SJSA1 (cell line): ENCODE measurements at places on chromosomes 11 and 22. TPM values are rescaled to one million over a fixed set of nuclear protein-coding genes. Genes with fewer than 3 reads are reported as not detected.

GRCh38 chr22:27063406-27063805 lies 406.0 kb downstream of the MIAT start:
- H3K4me1 ChIP-seq = no peaks in the 10 kb centered on the region
- H3K4me3 ChIP-seq = no peak overlapping the region
- H3K36me3 ChIP-seq = no peaks in the 10 kb centered on the region
- DNase-seq = no peak
- H3K27me3 ChIP-seq = 0 out of 2 replicates have a peak, but pooled peaks cover 7% of the 10 kb centered on the region
- no peak overlapping the region for H3K27ac ChIP-seq

- peak overlapping the region; percentile 21; the same call in 1 of the 2 replicates for H3K27ac ChIP-seq
- peak; percentile 38 for DNase-seq
- H3K36me3 ChIP-seq = no peaks in the 10 kb centered on the region
- no peaks in the 10 kb centered on the region for H3K27me3 ChIP-seq
- H3K4me1 ChIP-seq = peaks cover 4% of the 10 kb centered on the region; the same call in 1 of the 2 replicates
Measured at GRCh38 chr11:77361184-77361583, 59.7 kb upstream of the GDPD4 start.

DNA sequence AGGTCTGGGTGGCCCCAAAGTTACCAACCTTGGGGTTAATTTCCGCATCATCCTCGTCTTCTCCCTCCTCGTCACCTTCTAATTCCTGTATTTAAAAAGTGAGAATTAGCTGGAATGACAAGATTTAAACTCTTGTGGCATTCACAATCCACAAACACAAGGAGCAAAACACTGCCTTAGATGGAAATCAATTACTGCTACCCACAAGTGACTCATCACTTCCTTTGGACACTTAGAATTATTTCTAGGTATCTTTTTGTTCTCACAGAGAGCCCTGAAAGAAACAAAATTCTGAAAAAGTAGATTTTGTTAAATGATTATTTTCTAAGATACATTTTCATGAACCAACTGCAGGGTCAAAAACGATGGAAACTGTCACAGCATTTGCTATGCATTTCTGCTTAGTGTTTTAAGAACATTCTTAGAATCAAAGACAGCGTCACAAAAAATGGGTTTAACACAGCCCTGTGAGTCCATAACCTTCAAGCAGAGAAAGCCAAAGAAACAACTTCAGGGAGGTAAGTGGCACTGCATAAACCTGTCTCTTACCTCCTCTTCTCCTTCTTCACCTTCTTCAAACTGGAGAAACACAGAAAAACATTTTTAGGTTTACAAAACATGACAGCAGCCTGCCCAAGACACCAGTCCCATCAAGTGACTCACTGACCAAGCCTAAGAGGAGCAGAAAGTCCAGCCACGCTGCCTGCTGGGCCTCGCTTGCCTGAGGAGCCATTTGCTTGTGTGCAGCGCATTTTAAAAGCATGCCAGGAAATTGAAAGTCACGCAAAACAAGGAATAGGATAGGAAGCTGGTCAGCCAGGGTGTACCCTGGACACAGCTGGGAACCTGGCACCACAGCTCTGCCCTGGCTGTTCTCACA lies 22.3 kb upstream of the PHLDA2 start:
- H3K4me1 ChIP-seq = peaks cover 45% of the 10 kb centered on the region
- H3K27me3 ChIP-seq = no peaks in the 10 kb centered on the region
- H3K4me3 ChIP-seq = no peak overlapping the region
- peak overlapping the region; percentile 81 for H3K27ac ChIP-seq

The CFAP68 gene
- total RNA-seq = 1.7 and 8.6 TPM in 2 replicates

The ANGPTL5 gene
- total RNA-seq = not detected in 2 replicates
